Endothelial cell of umbilical vein (primary cell): ENCODE measurements at places on chromosomes 6 and 20.

- DNase-seq: no peak
These were observed 132.9 kb upstream of the DST start for GRCh38 chr6:56775498-56776166.

DNA sequence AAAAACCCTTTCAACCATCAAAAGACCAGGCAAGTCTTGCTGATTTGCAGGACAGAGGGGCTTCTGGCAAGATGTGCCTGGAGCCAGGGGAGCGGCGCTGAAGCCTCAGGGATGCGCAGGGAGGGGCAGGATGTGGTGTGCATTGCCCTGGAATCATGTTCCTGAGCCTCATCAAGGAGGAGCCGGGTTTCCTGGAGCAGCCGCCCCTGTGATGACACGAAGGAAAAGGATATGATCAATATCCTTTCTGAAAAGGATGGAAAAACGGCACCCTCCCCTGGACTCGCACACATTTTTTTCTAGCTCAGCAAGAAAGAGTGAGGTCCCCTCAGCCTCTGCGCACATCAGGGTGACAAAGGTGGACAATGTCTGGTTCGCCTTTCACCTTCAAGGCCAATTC, 173.1 kb upstream of the SSTR4 start:
- DNase-seq: peak; percentile 74

- DNase-seq: no peak
These were observed 78.1 kb upstream of the FAM83B start for GRCh38 chr6:54768494-54768893.

DNA sequence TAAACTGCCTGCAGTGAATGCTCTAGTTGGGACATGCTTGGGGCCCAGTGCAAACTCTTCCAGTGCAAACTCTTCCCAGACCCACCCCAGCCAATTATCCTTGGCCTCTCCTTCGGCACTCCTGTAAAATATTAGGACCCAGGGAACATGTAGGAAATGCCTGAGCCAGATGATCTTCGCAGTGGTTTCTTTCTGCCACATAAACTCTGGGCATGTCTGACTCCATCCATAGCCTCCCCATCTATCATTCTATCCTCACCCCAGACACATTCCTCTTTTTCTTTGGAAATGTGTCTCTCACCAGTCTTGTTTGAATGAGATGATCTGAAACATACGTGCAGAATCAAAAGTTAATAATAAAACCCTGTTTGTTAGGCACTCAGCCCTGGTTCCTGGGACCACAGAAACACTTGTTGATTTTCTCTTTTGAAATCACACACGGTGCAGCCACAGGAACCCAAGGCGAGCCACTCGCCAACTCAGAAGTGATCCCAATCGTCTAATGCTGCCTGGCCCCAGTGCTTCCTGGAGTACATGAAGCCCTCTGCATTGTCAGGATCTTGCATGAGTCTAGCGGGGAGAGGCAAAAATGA, 108.9 kb upstream of the CST7 start:
- no peak for DNase-seq

DNA sequence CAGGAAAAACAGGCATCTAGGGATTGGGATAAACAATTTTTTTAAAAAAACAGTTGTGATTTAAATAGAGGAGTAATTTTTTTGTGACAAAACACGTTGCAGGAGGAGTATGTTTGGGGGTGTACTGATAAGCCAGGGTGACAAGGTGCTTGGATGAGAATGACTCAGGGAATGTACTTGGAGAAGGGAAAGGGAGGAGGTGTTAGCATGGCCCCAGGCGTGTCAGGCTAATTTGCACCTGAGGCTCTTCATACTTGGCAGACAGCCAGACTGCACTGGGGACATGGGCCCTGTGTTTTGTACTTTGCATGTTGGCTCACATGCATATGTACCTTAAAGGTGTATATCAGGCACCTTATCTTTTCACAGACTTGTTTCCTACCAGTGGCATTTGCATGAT, 22.8 kb downstream of the PANK2 start:
- no peak for DNase-seq

DNA sequence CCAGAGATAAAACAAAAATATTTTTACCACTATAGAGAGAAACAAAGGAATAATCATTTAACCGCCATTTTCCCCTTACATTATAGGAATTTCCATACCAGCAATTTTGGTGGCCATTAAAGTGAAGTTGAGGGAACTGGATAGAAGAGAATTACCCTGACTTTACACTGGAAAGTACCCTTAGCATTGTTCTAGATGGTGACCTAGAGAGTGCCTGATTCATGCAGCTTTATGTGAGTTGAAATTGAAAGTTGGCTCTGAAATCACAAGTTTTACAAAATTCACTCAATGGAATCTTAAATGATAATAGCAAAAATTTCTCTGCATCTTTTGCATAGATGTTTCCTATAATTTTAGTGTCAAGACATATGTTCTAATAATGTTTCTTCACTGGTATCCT, 55.7 kb upstream of the PREP start:
- peak; percentile 13 for DNase-seq
